Activated CD8-positive, alpha-beta memory T cell treated with anti-CD3 and anti-CD28 coated beads for 1 hour (primary cell): ENCODE measurements at places on chromosomes 5 and 9.

DNA sequence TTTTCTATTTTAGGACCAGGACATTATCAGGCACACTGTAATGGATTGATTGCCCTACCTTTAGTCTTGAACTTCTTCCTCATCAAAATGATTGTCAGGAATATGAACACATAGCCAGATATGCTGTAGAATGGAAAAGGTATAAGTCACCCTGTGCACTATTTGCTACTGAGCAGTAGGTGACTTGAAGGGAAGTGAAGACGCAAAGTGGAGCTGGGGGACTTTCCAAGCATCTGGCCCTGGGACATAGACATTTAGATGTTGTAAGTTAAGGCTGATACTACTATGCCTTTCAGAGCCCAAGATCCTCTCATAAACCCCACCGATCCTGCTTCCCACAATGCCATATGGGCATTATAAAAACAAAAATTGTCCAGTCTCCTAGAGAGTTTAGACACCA is 174.5 kb downstream of the DOCK8 start:
- no peak for DNase-seq

DNA sequence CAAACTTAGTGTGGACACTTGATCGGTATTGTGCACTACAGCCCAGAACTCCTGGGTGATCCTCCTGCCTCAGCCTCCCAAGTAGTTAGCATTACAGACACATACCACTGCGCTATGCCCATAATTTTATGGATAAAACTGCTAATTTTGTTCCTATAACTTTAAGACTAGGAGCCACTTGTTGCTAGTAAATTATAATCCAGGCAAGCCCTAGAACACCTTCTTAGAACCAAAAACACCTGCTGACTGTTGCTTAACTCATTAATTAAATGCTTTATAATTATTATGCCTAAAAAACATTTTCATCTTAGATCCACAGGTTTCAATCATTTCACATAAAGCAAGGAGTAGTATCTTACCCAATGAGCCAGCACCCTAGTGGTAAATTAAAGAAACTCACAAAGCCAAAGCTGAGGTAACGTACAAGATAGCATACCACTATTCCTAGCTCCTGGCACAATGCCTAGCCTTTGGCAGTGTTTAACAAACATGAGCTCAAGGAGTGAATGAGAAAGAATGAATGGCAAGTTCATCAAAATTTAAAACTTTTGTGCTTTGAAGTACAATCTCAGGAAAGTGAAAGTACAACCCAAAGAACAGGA is 5.4 kb downstream of the MRPS27 start:
- DNase-seq: no peak

GRCh38 chr5:76861612-76862011 is 11.8 kb downstream of the S100Z start:
- DNase-seq: no peak

GRCh38 chr9:36729906-36730305 is 157.2 kb downstream of the MELK start:
- DNase-seq: no peak

DNA sequence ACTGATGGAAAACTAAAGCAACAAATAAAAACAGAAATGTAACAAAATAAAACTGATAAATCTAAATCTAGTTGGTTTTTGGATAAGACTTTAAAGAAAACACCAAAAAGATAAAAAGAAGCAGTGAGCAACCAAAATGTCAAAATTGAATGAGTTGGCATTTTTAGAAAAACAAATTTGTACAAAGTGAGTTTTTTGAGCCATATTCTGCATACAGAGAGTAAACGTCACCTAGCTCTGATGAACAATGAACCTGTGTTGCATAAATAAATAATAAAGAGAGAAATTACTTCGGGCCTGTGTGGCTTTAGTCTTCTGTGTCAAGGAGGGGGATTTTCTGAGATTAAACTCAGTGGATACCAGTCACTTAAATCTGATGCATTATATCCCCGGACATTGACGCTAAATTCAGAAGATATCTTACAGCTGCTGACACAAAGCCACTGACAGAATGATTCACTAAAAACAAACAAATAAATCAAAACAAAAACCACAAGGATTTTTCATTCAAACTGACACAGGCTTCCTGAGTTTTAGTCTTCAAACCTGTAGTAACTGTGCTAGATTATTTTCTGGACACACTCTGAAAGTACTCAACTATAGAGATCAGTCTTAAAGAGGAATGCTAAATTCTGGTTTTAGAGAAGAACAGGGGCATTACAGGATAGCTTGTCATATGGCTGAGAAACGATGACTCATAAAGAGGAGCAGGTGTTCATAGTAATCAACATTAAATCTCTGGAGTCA is 403.5 kb upstream of the ST8SIA4 start:
- DNase-seq: no peak

- DNase-seq: no peak
Observed at GRCh38 chr9:100379862-100380261, 27.1 kb upstream of the TEX10 start.

- DNase-seq: no peak
Observed at GRCh38 chr5:35869685-35870277, 13.1 kb downstream of the IL7R start.

GRCh38 chr9:132783006-132783405 is 95.1 kb downstream of the AK8 start:
- DNase-seq: no peak

DNA sequence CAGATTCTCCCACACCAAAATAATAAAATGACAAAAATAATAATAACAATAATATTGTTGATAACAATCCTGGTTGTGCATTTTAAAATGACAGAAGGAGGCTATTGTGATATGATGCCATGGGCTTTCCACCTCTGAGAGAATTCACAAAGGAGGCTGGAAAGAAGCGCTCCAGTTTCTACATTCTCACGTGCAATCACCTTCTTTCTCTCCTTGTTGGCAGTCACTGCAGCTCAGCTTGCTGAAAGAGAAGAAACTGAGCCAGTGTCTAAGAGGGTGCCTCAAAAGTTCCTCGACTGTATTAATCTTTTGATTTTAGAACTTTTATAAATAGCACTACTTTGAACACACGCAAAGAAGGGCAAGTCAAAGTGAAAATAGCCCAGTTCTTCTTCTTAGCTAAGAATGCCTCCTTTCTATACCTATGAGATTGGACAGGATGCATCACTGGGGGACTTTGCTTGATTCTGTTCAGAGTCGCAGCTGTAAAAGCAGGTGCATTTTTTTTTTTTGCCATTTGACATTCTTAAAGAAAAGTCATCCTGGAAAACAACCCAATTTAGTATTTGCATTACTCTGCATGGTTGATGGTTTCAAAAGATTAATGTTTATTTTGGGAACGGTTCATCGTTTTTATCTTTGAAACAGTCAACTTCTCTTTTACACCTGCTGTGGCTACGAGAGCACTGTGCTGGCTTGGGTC is 12.4 kb upstream of the SUB1 start:
- DNase-seq: no peak

- no peak for DNase-seq
Observed at GRCh38 chr9:81538890-81539289, 150.5 kb downstream of the TLE1 start.

DNA sequence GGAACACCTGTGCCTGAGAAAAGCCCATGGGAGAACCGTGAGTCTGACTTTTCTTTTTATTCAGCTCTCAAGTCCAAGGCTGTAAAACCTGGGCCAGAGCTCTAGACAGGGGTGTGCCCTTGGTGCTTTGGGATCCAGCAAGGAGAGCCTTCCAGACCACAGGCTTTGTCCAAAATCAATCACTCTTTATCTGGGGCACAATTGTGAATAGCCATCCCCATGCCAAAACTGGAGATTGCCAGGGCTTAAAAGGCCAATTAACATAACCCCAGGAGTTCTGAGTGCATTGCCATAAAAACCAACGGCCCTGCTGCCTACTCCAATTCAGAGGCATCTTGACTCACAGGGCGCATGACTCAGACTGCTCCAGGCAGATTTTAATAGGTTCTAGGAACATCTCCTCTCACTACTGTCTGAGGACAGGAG is 391.8 kb downstream of the ARHGEF28 start:
- DNase-seq: no peak

GRCh38 chr5:10330511-10331230 is 22.8 kb upstream of the MARCHF6 start:
- no peak for DNase-seq

DNA sequence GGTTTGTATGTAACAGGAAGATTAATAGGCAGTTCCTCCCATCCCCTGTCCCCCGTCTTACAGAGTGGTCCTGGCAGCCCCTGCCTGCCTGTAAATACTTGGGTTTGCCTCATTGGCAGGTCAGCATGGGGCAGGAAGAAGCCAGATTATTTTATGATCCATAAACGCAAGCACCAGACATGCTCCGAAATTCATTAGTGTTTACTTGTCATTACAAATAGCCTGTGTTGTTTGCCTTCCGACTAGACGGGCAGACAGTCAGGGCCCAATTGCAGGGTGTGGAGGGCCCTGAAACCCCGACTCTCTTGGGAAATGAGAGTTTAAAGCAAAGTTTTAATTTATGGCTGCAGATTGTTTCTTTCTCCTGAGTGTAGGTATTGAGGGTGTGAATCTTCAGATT is 97.2 kb downstream of the RALGPS1 start:
- no peak for DNase-seq

- DNase-seq: no peak
Observed at GRCh38 chr5:90144625-90145327, 264.8 kb downstream of the CETN3 start.

DNA sequence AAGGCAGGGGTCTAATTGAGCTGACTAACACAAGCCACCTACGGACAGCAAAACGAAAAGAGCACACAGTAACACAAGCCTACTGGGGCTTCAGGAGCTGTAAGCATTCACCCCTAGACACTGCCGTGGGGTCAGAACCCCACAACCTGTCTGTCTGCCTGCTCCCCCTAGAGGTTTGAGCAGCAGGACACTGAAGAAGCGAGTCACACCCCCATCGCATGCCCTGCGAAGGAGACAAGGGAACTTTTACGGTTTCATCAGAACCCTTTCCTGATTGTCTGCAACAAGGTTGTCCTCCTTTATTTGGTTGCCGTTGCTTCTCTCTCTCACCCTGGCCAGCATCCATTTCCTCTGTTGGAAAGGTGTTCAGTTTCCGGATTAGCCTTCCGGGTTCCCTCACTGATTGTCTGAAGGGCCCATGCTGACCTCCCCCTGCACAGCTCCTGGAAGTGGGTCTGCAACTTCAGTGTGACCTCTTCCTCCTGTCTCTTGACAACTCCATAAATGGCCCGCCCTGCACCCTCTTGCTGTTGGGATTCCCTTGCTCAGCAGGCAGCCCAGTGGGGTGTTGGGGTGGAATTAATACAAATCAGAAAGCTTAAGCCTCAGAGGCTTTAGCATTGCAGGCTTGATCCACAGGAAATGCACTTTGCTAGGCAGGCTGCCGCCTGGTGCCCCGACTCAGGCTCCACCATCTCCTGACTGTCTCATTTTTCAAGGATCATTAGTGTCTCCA is 258.9 kb upstream of the TLE4 start:
- DNase-seq: no peak

GRCh38 chr5:156394642-156395305 is 67.8 kb downstream of the SGCD start:
- DNase-seq: no peak

- DNase-seq: no peak
Observed at GRCh38 chr9:35940458-35941407, 17.2 kb downstream of the OR2S2 start.

- no peak for DNase-seq
Observed at GRCh38 chr9:37961351-37961750, 57.4 kb upstream of the SLC25A51 start.

- DNase-seq: no peak
Observed at GRCh38 chr9:120348951-120349429, 231.0 kb downstream of the CDK5RAP2 start.

- DNase-seq: no peak
Observed at GRCh38 chr5:158565017-158565789, 534.5 kb downstream of the EBF1 start.

DNA sequence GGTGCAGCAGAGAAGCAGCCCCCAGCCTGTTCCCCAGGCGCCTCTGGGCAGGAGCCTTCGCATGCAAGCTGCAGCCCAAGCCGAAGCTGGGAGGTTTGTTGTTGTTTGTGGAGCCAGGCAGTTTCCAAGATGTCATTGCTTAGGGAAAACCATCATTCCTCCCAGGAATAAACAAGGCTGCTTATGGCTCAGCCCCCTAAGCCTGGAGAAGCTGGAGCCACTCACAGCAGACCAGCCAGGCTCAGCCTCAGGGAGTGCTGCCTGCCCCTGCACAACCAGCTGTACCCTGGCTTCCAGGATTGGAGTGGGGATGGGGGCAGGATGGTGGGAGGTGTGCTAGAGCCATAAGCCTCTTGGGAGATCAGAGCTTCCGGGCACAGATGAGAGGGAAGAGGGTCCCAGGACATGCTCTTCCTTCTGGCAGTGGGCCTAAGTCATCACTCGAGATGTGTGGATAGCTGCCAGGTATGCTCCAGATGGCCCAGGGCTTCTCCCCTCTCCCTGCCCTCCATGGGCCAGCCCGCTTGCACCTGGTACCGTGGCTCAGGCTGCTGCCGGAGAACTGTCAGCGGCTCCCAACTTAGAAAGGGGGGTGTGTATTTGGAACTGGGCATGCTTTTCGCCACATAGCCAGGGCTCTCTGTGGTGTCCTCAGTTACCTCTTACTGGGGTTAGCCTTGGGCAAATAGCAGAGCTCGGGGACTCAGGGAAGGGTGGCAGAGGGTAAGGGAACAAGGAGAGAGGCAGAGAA is 105.2 kb downstream of the RGS3 start:
- DNase-seq: no peak

DNA sequence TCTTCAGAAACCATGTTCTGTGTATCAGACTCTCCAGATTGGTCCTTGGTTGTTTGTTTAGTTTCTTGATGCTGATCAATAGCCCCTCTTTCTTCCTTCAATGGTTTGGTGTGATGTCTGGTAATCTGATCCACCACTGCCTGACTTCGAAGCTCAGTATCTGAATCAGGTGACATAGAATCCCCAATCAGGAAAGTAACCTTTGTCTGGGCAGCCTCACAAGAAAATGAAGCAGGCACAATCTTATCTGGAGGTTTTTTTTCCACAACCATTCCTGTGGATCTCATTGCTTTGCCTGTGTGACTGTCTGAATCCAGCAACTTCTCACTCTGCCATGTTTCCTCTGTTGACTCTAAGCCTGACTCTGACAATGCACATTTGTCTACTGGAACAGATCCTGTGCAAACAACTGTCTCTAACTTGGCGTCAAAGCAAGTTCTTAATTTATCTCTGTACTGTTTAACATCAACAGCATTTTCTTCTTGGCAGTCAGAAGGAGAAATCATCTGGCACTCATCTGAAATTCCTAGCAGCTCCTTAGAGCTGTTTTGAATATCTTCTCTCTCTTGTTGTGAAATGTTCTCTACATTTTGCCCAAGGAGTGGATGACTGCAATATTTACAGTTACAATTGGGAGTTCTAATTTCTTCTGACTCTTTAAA is 37.1 kb upstream of the RAPGEF6 start:
- DNase-seq: no peak

- no peak for DNase-seq
Observed at GRCh38 chr9:38641985-38642864, 21.8 kb upstream of the ANKRD18A start.
